ENCODE measurements at places on chromosomes 3 and 15.

GRCh38 chr3:44468572-44469520 is 8.6 kb downstream of the ZNF445 start:
- DNase-seq = no peak

DNA sequence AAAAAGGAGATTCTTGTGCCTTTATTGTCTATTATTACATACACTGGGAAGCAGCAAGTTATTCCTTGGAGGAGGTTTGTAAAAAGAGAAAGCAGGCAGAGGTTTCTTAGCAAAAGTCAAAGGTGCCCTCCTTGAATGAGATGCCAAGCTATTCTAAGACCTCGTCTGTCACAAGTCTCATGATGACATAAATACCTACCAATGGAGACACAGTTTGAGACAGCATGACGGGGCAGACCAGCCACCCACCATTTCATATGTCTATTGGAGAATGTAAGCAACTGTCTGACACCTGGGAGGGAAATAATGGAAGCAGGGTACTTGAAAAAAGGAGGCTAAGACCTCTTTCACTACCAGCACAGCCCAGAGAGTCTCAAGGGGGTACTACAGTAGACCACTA is 2.2 kb downstream of the RGMA start:
- DNase-seq = no peak

DNA sequence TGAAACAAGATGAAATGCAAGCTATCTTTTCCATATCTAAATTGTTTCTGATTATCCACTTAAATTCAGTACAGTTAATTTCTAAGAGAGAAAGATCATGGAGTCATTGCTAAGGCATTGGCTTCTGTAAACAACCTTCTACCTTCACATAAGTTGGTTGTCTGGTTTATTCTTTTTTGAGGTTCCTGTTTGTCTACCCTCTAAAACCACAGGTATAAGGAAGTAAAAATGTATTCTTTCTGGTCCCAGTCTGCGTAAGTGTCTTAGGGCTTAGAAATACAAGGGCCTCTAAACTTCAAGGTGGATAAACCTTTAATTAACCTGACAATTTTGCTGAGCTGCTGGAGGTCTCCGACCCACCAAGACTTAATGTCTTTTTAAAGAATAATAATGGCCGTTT is 3.6 kb upstream of the ATOSA start:
- no peak for DNase-seq

DNA sequence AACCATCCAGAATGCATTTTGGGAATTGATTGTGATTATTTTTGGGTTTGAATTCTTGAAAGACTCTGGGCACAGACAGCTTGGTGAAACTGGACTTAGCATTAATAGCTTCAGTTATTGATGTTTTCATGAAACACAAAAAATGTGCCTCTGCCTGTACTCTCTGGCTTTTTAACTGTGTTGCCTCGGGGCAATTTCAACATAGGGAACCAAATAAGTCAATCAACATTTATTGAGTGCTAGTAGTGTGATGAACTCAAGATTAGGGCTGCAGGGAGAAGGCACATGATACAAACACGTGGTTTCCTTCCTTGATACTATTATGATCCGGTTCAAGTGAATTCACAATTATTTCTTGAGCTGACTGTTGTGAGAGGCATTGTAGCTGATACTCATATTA is 50.8 kb downstream of the UNC13C start:
- DNase-seq = no peak

DNA sequence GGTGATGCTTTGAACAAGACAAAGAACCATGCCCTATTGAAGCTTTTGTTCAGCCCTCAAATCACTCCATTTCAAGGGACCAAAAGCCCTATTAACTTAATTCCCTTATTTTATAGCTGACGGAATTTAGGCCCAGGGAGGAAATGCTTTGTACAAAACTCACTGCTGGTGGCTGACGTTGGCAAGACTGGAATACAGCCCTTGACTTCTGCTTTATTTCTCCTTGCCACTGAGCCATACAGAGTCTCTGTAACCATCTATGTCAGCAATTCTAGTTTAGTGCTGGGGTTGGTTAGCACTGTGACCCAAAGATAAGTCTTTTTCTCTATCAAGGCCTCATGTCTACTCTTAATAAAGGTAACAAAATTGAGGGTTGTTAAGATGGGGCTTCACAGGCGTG is 316.1 kb upstream of the TPRG1 start:
- no peak for DNase-seq

DNA sequence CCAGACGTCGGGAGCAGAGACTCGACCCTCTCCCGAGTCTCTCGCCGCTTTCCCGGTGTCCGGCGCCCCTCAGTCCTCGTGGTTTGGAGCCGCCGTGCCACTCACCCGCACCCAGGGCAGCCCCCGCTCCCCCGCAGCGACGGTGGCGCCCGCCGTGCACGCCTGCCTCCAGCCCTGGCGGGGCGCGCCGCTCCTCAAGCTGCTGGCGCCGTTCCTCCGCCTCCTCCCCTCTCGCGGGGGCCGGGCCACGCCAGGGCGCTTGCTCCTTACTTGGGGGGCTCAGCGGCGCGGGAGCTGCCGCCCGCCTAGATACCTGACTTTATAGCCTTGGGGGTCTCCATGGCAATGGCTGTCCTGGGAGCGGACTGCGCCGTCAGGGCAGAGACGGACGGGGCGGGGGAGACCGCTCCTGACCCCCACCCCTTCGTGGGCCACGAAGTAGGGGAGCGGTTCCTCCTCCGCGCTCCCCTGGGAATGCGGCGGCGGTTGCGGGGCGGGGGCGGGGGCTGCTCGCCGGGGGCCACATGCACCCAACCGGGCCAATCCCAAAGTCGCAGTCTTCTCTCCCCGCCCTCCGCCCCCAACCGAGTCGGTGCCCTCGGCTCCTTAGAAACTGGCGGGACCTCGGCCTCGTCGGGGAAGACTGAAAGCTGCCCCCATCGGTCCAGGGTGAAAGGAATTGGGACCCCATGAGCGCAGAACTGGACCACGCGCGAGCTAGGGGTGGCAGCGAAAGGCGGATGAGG is at the start of gene ANKRD63:
Gene ANKRD63, minus strand, starts transcription at position 196 of the 746 bp plus-strand sequence. CDS start 478 bp downstream, outside the sequence.
- DNase-seq = no peak

DNA sequence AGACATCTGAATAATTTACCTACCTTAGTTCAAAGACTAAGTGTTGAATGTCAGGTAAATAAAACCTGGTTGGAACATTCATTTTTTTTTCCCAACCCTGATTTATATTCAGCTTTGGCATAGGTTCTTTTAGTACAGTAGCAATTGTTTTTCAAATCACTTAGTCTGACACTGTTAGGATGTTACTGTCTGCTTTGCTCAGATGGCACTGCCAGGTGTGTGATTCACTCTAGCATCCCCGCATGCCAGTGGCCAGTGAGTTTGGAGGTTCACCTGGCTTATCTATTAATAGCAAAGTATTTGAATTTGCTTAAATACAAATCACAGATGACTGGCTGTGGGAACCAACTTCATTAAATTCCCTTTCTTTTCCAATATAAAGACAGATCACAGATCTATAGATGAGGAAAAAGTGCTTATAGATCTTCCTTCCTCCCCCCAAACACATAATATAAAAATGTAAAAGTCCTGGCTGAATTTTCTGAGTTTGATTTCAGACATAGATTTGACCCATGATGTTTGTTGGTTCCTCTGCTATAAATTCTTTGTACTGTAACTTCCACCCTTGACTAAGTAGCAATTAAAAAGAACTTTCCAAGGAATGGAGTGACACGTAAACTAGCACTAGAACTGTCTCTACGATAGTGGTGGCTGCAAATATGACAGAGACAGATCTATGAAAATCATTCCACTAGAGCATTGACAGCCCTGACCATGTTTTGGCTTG is 3.9 kb downstream of the THBS1 start:
- DNase-seq = no peak

DNA sequence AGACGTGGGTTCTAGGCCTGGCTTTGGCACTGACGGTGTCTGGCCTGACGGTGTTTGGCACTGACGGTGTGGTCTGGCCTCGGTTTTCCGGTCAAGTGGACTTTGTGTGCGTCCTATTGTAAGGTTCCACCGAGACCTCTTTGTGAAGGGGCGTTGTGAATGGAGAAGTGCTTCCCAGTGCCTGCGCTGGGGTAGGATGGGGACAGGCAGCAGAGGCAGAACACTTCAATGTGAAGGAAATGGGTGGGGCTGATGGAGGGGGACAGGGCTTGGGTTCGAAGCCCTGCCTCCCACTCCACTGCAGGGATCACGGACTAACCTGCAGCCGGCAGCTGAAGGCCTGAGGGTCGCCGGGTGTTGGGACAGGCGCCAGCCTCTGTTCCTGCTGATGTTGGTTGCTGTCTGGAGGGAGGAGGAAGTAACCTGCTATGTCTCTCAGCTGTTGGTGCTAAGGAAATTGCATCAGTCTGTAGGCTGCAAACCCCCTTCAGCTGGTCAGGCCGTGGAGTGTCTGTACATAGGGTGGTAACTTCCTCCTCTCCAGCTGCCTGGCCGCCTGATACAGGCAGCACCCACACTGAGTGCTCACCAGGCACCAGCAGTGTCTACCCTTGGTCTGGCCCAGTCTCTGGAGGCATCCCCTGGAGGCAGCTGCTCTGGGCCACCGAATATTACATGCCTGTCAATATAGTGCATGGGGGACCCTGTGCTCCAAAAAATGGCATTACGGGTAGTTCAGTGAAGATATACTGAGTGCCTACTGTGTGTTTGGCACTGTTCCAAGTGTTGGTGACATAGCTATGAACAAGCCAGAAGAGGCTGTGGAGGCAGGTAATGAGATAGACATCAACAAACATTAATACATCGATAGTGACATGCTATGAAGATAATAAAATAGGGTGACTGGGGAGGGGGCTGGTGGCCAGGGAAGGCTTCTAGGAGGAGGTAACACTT is 1.1 kb downstream of the TM6SF1 start:
- peak; percentile 28 for DNase-seq

DNA sequence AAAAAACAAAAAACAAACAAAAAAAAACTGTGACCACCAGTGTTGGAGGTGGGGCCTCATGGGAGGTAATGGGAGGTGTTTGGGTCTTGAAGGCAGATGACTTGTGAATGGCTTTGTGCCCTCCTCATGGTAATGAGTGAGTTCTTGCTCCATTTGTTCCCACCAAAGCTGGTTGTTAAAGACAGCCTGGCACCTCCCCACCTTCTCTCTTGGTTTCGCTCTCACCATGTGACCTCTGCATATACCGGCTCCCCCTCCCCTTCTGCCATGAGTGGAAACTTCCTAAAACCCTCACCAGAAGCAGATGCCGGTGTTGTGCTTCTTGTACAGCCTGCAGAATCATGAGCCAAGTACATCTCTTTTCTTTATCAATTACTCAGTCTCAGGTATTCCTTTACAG is 61.5 kb upstream of the ATP11B start:
- no peak for DNase-seq

DNA sequence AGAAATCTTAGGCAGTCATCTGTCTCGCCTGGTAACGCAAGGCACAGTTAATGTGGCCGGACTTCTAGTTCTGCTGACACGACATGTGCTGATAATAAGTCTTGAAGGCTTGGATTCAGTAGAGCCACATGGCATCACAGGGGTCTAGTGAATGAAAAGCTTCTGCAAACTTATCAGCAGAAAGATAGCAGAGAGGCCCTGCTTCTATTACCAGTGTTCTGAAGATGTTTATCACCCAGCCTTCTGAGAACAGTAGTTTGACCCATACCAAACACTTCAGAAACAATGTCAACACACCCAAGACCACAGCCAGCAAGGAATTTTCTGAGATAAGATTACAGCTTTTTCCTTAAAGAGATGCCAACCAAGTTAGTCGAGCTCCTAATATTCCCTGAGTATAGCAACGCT is 102.7 kb upstream of the UMPS start:
- DNase-seq = no peak

- DNase-seq = peak; percentile 95
These were observed 1.3 kb downstream of the ELL3 start for GRCh38 chr15:43775411-43775965.
